ENCODE measurements at places on chromosomes 7 and 10.

DNA sequence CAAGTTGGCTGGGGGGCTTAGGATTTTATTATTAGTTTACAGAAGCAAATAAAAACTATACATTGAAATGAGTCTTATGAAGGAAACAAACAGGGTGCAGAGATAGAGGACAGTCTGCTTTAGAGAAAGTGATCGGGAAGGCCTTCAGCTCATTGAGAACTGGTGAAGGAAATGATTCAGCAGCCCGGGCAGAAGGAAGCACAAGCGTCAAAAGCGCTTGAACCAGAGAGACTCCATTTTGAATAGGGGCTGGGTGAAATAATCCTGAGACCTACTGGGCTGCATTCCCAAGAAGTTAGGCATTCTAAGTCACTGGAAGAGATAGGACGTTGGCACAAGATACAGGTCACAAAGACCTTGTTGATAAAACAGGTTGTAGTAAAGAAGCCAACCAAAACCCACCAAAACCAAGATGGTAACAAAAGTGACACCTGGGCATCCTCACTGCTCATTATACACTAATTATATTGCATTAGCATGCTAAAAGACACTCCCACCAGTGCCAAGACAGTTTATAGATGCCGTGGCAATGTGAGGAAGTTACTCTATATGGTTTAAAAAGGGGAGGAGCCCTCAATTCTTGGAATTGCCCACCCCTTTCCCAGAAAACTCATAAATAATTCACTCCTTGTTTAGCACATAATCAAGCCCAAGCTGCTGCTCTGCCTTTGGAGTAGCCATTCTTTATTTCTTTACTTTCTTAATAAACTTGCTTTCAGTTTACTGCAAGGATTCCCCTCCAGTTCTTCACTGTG is 83.1 kb upstream of the MPP7 start:
- no peak for DNase-seq

DNA sequence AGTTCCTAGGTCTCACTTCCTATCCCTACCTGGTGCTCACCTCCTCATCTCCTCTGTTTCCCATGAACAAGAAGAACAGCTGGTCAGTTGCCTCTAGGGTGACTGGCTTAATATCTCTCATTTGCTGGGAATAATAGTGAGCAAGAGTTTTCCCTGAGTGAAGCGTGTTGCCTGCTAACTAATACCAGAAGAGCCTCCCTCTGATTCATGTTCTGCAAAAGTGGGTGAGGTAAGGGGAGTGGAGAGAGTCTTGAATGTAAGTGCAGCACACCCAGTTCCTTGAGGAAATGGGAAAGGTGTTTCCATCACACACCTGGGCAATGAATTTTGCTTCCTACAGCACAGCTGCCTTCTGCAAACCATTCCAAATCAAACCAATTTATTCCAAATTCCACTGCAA is 29.6 kb downstream of the FZD1 start:
- DNase-seq = no peak

GRCh38 chr10:95818668-95819067 is 62.7 kb downstream of the ENTPD1 start:
- no peak for DNase-seq

GRCh38 chr7:76252021-76252420 is 50.3 kb downstream of the SRRM3 start:
- no peak for DNase-seq

DNA sequence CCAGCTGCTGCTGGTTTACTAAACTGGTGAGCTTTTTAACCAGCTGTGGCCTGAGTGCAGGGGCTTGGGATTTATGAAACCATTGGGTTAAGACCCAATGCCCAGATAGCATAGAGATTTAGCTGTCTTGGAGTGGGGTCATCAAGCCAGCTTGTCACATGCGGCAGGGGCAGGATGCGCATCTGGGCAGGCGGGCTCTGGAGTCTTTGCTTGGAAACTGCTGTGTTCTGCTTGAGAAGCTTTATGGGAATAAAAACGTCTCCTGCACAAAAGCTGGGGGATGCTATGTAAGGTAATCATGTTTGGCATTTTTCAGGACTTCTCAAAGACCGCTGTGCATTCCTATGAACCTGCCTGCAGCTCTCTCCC is 136.3 kb downstream of the MAPK8 start:
- peak; percentile 11 for DNase-seq

DNA sequence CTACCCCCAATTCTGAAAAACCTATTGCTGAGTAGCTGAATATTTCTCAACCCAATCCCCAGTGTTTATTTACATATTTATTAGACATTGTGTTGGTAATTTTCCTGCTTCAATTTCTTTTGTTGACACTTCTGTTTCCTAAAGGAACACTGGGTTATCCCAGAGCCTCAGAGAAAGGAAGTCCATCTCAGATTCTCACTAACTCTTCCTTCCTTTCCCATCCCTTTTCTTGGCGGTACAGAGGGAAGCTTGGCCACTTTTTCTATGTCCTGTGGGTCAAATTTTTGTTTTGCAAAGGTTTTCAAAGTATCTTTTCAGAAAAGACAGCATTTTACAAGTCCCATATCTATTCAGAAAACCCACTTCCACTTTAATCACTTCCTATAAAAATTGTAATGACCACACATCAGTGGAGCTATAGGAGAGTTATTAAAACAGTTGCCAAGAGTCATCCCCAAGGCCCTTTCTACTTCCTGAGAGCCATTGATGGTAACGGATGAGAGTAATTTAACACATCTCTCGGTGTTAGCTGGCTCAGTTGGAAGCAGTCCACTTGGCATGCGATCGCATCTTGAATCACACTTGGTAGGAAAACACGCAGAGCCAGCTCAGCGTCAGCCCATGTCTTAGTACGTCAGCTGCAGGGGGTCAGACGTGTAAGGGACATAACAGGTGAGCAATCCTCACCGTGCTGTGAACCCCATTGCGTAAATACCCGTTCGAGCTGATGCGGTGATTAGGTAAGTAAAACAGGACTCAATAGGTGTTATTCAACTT is 231.1 kb upstream of the ADARB2 start:
- no peak for DNase-seq

DNA sequence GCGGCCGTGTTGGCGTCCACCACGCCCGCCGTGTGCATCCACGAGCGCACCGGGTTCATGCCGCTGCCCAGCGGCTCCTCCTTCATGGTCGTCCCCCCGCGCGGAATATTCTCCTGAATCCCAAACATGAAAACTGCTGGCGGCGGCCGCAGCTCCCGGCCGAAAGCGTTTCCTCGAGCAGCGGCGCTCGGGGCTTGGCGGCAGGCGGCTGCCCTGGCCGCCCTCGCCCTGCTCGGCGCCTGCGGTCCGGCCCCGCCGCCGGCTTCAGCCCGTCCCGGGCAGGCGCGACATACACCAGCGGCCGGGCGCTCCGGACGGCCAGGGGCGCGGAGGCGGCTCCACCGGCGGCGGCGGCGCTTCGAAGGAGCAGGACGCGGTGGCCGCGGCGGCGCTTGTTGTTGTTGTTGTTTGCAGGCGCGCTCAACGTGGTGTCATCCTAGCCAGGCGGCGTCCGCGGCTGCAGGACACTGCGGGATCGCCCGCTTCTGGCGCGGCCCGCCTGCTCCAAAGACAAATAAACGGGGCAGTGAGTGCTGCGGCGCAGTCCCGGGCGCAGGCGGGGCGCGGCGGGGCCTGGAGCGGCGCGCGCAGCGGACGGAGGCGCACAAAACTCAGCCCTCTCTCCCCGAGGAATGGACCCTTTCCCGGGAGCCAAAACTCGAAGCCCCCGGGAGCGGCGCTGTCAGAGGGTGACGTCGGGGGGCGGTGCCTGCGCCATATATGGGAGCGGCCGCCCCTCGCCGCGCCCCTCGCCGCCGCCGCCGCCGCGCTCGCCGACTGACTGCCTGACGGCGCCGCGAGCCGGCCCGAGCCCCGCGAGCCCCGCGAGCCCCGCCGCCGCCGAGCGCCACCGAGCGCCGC is at the start of gene EBF3:
Gene EBF3, minus strand, starts transcription at position 634 of the 861 bp plus-strand sequence. Its CDS starts 506 bp downstream, at position 128.
- DNase-seq = peak; percentile 85

- peak; percentile 78 for DNase-seq
Observed at GRCh38 chr10:124119946-124120345, 26.5 kb upstream of the CHST15 start.

GRCh38 chr10:101158459-101159058 is 27.5 kb downstream of the TLX1 start:
- no peak for DNase-seq

GRCh38 chr10:93300288-93300917 is 181.7 kb downstream of the MYOF start:
- no peak for DNase-seq

GRCh38 chr7:88458279-88458678 is 151.6 kb upstream of the STEAP4 start:
- no peak for DNase-seq

DNA sequence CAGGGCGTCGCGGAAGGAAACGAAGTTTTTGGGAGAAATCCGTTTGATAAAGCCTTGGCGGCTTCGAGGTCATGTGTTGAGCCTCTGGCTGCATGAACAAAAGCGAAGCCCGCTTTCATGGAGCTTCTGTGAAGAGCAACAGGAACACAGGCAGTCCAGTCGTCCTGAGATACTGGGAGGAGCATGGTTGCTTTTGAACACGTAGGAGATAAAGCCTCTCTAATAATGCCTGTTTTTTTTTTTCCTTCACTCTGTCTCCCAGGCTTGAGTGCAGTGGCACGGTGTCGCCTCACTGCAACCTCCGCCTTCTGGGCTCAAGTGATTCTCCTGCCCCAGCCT is 473 bp upstream of the ZNF32 start:
- no peak for DNase-seq

- no peak for DNase-seq
Observed at GRCh38 chr10:58460157-58460556, 52.5 kb upstream of the BICC1 start.

DNA sequence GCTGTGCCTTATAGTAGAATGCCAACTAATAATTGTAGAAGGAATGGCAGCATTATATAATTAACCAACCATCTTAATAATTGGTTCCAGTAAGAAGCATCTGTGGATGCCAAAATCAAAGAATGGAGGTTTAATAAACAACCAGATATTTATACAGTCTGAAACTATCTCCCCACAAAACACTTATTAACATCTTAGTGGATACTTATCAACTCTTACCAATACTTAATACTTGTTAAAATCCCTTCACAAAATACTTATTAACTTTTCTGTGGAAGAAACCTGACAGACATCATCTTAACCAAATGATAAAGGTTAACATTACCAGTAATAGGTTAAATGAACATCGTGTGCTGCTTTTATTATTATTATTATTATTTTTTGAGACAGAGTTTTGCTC is 29.1 kb upstream of the FAM107B start:
- no peak for DNase-seq

DNA sequence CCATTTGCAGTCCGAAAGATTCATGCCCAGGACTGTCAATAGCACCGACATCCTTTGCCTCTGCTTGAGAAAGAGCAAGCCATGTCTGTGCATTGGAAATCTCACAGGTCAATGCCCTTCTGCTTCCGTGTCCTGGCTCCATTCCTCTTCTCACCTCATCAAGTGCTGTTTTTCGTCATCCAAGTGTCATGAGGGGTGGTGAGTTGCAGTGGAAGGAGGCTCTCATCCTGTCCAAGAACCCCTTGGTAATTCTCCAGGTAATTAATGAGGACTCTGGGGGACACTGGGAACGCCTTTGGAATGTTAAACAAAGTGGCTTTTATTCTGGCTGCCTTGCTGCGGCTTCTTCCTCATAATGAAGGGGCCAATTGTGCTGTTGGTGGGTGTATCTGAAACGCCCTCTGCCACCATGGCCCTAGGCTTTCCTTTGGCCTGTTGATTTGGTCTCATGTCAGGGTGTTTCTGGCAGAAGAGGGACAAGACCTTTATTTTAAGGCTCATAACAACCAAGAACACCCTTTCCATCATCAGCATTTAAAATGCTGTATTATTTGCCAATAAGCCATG is 57.7 kb downstream of the PPP1R3C start:
- no peak for DNase-seq

DNA sequence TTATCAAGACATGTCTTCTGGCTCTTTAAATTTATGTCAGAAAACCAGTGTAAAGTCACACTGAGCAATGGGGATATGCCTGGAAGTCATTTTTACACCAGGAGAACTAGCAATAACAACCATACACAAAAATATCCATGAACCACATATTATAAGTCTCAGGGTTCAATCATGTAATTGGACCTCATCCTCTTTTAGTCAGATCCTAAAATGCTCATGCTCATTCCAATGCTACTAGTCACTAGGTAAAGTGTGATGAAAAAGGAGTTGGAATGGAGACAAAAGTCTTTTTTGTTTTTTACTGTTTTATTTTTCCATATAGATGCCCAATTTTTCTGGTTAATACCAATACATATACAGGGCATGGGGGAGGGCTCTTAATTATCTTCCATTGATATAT is 306.1 kb downstream of the DGKB start:
- no peak for DNase-seq

- no peak for DNase-seq
Observed at GRCh38 chr10:74056050-74056818, 58.3 kb downstream of the VCL start.

DNA sequence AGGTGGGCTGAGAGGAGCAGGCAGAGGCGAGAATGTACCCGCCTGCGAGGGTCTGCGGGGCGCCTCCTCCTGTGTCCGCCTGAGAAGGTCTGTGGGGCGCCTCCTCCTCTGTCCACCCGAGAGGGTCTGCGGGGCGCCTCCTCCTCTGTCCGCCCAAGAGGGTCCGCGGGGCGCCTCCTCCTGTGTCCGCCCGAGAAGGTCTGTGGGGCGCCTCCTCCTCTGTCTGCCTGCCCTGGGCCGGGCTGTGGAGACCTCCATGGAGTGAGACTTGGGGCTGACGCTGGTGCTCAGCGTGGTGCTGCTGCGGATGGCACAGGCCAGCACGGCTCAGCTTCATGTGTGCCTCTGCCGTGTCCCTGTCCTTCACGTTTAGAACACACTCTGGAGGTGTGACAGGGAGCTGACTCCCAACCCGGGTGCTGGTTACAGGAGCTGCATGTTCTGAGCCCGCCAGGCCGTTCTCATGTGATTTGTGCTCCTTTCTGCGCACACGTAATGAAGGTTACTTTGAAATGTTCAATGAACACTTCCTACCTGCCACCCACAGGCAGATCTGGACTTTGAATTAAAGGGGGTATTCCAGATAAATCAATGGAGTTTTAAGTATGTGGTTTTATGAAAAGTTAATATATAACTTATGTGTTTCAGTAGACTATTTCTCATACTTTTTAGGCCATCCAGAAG is 20.5 kb upstream of the GET4 start:
- no peak for DNase-seq

DNA sequence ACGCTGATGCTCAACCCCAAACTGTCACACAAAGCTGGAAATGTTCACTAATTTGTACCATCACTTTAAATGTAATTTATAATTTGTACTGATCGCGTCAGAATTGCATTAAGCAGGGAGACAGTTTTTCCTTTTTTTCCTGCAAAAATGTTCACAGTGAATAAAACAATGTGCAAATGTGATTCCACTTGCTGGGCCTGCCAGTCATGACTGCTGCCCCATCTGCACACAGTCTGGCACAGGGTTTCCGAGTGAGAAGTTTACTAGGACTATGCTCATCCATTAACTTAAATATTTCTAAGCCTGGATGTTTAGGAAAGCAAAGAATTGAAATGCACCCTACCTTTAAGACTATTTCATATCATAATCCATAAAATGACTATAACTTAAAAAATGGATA is 99.6 kb downstream of the SORBS1 start:
- DNase-seq = no peak
